Midbrain (tissue), 1 donor: ENCODE measurements at places on chromosomes 16 and 17.

- DNase-seq = peak; percentile 49
These were observed 14.2 kb upstream of the RIPOR1 start for GRCh38 chr16:67514382-67514828.

- DNase-seq = no peak
These were observed 18.0 kb upstream of the KCNJ18 start for GRCh38 chr17:21674242-21674731.

DNA sequence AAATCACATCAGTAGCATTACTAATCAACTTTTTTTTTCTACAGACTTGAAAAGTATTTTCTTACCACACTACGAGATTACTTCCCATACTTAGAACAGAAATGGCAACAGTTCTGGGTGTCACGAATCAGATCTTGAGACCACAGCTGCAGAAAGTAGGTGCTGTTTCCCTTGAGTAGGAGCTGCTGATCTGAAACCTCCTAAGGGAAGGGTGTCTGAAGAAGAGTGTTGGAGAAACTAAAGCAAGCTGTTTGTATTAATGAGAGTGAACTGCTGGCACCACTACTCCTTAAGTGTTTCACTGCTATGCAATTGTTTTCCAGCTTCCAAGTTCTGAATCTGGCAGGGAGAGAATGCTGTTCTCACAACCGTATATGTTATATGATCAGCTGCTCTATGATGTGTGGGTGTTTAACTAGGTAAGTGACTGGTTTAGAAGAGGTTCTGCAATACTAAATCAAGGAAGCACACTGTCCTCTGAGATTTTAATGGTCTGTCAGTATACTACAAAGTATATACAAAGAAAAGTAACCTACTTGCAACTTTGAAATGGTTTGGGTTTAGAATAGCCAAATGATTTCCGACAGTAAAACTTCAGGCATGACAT, 3.3 kb downstream of the ZNF652 start:
- DNase-seq = no peak

GRCh38 chr16:75096656-75097055, 19.9 kb downstream of the LDHD start:
- no peak for DNase-seq

- no peak for DNase-seq
These were observed 17.6 kb upstream of the FZD2 start for GRCh38 chr17:44539673-44540072.

DNA sequence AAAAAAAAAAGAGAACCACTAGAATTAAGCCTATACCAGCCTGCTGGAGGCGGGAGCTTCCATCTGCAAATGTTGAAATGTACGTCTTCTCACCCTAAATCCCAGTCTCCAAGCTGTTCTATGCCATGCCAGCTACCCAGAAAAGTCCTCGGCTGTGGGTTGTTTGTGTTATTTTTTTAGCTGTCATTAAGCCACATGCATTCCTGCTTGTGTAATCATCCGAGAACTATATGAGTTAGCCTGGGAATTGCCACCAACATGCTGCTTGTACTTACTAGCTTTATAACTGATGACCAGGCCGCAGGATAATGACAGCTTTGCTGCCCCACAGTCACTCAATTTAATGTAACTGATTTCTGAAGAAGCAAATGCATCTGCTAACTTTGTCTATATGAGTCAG, 313.9 kb upstream of the SALL1 start:
- DNase-seq = no peak

- no peak for DNase-seq
These were observed 257.9 kb downstream of the SOX9 start for GRCh38 chr17:72378414-72379390.

- DNase-seq = no peak
These were observed 67.8 kb downstream of the ANKRD11 start for GRCh38 chr16:89422527-89422904.

- DNase-seq = no peak
These were observed 313 bp upstream of the NSRP1 start for GRCh38 chr17:30116345-30116660.

DNA sequence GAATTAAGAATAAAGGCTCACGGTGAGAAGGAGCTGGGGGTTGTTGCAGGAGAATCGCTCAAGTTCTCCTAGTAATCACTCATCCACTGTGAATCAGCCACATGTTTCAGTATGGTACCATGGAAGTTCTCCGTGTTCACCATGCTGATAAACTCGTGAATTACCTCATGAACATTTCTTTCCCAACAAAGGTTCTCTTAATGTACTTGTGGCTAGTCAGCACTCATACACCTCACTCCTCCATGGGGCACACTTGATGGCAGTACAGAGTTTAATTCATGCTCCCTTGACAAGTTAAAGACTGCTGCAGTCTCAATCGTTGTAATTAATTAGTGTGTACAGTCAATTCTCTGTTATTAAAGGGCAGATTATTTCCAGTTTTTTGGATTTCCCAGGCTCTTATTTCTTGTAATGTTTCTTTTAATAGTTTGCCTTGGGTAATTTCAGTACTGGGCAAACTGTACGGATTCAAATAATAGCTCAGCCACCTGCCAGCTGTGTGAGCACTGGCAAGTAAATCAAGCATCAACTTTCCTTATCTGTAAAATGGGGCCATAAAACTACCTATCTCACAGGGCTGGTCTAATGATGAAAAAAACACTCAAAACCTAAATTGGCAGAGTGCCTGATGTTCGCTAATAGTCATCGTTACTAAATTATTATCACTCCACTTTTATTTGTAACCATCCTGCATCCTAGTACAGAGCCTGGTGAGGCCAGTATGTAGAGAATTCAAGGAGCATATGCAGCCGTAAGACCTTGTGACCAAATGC, 6.1 kb downstream of the GOT2 start:
- DNase-seq = no peak

DNA sequence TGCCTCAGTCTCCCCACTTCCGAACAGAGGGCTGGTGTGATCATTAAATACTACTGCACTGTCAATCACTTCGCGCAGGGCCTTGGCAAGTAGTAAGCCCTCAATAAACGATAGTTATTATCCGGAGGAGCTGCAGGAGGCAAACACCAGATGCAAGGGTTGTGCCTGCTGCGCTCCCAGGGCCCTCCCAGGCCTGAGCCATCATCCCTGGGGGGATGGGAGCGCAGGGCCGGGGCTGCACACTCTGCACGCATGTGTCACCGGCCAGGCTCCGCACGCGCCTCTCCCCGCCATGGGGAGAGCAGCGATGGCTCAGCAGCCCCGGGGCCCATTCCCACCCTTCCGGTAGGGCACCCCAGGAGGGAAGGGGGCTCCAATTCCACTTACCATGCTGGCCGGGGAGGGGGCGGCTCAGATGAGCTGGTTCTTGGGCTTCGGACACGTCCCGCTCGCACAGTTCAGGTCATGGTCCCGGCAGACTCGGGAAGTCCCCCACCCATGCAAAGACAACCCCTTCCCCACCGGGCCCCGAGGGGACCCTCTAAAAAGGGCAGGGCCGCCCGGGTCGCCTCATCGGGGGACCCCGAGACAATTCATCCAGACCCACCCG, 681 bp downstream of the XPO6 start:
- DNase-seq = peak; percentile 37

DNA sequence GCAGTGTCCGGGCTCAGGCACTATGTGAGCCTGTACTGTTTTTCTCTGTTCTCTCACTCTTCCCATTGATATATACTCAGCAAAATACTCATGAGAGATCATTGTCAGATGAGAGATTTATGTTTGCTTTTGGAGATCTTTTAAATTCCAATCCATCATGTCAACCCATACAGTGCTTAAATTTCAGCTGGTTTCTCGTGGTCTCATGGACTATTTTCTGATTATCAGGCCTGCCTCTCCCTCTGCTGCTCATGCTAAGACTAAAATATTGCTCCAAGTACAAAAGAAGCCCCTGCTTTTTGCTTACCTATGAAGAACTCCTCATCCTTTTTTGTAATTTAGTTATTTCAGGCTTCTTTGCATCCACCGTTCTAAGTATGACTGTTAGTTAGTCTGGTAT, 547.2 kb downstream of the KCNJ2 start:
- DNase-seq = peak; percentile 19

- peak; percentile 32 for DNase-seq
These were observed 28.3 kb downstream of the VPS35L start for GRCh38 chr16:19583665-19584300.

- no peak for DNase-seq
These were observed 32.4 kb downstream of the NQO1 start for GRCh38 chr16:69693916-69694315.

DNA sequence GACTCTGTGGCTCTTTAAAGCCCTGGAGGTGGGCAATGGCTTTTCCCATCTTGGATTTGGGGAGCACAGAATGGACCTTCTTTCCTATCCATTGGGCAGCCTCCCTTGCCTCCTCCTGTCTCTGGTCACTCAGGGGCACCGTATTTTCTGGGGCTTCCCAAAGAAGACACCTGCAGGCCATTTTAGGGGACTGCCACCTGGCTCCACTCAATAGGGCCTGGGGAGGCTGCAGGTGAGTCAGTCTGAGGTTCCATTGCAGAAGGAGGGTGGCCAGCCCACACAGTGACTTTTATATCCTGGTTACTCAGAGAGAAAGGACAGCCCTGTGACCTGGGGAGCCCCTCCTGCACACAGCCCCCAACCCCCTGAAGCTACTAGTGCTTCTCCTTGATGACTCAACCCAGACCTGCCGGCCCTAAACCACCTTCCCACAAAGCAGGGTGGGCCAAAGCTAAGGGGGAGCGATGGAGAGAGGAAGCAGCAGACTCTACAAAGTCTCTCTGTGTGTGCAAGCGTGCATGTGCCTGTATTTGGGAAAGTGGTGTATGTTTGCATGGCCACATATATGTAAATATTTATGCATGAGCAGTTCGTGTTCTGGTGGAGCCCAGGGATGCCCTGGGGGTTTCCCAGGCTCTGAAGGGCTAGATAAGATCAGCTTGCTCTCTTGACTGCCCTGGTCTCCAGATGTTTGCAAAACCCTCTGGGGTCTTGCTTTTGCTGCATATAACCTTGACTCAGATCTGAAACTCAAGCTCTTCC, 5.0 kb downstream of the CX3CL1 start:
- no peak for DNase-seq

- DNase-seq = no peak
These were observed 131.7 kb downstream of the RGS9 start for GRCh38 chr17:65268832-65269231.

DNA sequence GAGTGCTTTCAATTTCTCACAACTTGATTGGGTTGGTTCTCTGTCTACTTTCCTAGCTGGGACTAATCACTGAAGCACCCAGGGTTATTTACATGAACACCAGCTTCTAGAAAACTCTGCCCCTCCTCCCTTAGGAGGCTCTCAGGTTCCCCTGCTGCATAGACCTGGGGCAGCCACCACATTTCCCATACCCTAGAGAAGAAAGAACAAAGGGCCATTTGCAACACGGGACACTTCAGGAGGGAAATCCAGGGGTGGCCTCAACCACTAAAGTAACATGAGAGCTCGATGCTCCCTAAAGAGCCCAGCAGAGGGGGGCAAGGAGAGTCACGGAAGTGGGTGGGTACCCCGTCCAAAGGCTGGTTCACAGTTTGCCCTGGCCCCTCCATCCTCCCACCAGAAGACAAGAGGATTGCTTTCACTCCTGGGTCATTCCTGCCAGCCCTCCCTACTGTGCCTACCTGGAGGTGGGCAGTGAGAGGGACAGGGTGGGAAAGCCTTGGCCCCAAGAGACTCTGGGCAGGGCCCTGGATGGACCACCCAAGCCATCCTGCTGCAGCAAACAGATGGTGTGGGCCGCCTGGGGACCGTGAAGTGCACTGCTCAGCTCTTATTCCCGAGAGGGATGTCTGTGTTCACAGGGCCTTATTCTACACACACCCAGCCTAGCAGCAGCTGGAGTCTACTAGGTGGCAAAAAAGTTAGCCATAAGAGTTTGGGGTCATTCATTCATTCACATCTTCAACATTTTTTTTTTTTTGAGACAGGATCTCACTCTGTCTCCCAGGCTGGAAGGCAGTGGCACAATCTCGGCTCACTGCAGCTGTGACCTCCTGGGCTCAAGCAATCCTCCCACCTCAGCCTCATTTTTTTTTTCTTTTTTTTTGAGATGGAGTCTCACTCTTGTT, 392.1 kb downstream of the SOX9 start:
- no peak for DNase-seq

DNA sequence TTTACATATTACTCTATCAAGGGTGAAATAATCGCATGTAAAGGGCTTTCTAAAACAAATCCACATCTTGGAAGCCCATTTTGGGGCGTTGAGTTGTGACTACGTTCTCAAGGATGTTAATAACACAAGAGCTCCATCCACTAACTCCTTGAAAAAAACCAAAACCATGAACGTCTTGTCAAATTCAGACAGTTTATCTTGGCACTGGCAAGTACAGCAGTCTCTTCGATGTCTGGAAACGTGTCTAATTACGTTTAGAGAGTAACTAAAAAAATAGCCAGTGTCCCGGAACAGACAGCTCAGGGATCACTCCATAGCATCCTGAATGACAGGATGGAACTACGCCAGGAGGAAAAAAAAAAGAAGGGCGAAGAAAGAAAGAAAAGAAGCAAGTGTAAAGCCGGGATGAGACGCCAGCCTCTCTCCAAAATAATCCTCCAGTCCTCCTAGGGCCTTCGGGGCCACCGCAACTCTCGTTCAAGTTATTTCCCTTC, 954 bp downstream of the MYO1D start:
- no peak for DNase-seq

- DNase-seq = no peak
These were observed 11.3 kb downstream of the DOK4 start for GRCh38 chr16:57474671-57475661.

GRCh38 chr16:30527635-30528178, 1.3 kb upstream of the ZNF768 start:
- DNase-seq = peak; percentile 53

- no peak for DNase-seq
These were observed 10.6 kb downstream of the UBB start for GRCh38 chr17:16391451-16391850.

GRCh38 chr17:57422574-57423164, 166.3 kb downstream of the MSI2 start:
- DNase-seq = no peak

DNA sequence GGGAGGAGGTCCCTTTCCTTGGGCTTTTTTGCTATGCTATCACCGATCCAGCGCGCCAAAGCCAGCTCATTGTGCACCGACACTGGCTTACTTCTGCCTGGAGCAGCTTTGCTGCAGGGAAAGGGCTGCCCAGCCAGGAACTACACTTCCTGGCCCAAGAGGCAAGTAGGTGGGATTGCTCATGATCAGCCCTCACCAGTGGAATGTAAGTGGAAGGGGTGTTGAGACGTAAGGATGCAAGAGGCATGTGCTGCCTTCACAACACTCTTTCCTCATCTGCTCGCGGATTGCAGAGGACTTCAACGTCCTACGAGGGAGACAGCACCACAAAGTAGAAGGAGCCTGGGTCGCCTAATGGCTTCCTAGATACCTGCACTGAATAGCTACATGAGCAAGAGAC, 104.3 kb upstream of the FOXF1 start:
- DNase-seq = no peak

DNA sequence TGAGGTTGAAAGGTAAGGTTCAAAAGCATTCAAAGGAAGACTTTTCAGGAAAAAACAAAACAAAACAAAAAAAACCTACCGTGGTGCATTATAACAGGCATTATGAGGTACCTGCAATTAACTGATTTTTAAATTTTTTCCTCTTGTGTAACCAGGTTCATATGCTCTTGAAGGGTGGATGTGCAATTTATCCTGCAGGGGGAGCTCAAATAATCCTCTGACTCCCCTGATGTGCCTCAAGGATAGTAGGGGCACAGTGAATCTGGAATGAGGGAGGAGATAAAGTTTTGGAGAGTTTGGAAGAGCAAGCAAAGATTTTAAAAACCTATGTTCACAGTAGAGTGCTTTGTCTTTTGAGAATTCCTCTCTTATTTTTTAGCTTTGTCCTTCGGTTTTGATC, 1349.4 kb downstream of the CDH8 start:
- DNase-seq = no peak

- DNase-seq = no peak
These were observed 46.1 kb downstream of the WSB1 start for GRCh38 chr17:27339836-27340550.

GRCh38 chr16:3738541-3738940, 21.2 kb upstream of the TRAP1 start:
- DNase-seq = no peak
